GM04504 (cell line): ENCODE measurements at places on chromosomes 3 and 15.

DNA sequence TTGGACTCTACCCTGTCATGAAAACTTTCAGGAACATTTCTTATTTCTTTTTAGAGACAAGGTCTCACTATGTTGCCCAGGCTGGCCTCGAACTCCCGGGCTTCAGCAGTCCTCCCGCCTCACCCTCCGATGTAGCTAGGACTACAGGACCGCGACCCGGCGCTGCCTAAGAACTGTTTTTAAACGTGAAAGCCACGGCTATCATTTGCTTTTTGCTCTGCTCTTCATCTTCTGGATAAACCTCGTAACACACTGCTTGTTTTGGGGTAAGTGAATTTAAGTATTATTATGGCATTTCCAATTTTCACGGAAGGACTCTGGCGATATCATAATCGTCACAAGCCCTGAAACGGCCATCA lies 14.3 kb upstream of the CCNL1 start:
- no peak for DNase-seq

DNA sequence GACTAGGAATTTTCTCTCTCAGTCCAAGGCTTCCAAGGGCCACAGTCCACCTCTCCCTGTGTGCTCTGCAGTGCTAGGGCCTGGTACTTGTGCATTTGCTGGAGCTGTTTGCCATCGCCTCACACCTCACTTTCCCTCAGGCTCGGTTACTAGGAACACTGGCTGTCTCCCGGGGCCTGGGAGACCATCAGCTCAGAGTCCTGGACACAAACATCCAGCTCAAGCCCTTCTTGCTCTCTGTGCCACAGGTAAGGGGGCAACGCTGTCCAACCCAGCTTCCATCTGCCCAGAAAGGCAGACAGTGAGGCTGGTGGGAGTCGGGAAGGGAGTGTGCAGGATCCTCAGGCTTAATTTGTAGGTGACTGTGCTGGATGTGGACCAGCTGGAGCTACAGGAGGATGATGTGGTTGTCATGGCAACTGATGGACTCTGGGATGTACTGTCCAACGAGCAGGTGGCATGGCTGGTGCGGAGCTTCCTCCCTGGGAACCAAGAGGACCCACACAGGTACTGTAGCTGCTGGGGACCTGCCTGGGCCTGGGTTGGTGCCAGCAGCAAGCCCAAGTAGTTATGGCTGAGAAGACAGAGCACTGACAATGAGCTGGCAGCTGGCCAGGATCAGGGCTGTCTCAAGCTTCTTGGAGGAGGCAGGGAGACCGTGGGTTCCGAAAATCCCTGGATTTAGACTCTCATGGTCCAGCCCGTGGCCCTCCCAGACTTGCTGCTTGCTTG lies 3.4 kb downstream of the PPM1M start:
- no peak for DNase-seq

DNA sequence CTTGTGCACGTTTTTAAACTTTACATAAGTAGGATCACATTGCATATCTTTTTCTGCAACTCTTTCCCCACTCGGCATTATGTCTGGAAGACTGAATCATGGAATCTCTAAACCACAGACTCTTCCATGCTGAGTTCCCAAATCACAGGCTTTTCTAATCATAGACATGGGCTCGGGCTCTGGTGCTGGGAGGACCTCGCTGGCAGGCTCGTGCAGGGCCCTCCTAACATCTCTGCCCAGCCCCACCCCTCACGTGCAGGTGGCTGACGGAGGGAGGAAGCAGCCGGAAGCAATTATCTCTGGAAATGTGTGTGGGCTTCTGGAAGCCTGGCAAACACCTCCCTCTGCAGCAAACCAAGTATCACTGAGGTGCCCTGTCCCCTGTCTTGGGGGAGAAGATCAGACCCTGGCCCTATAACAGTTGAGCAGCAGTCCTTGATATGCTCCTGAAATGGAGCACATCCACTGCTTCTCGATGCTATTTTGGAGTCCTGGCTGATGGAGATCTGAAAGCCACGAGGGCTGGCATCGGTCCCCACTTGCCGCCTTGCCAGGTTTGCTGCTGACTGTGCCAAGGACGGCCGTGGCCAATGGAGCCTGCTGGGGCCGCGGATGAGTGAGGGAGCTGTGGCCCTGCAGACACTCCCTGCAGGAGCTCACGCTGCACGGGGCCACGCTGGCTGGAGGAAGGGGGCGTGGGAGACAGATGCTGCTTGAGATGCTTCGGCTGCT lies 4.4 kb upstream of the IQSEC1 start:
- DNase-seq = no peak

GRCh38 chr3:124569761-124570160 lies 160.5 kb upstream of the UMPS start:
- DNase-seq = no peak

DNA sequence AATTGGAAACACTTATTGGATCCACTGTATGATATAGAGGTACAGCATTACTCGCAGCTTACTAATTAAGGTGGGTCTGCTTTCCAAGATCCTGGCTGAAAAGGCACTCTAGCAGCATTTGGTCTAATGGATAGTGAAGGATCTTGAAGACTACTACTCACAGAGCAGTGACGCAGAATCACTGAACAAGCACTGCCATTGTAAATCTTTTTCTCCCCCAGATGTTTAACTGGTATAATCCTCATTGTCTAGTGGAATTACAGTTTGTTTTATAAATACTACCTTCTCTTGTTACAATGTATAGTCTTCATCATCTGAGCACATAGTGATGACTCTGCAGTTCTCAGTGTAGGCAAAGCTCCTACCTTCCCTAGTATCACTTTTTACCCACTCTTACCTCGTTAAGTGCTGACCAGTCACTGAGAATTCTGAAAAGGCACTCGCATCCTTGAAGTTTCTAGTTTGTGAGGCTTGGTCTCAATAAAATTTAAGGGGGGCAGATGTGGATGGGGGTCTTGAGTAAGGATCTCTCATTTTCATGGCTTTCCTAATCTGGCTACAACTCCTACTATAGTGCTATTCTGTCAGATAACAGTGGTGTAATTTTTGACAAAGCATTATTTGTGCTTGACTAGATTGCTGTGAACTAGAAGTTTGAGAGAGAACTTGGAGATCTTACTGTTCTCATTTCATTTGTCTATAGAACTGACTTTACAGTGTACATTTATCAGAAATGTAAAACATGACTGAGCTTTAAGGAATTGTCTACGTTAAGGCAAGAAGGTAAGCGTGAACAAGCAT lies 23.2 kb downstream of the MAPK6 start:
- no peak for DNase-seq

DNA sequence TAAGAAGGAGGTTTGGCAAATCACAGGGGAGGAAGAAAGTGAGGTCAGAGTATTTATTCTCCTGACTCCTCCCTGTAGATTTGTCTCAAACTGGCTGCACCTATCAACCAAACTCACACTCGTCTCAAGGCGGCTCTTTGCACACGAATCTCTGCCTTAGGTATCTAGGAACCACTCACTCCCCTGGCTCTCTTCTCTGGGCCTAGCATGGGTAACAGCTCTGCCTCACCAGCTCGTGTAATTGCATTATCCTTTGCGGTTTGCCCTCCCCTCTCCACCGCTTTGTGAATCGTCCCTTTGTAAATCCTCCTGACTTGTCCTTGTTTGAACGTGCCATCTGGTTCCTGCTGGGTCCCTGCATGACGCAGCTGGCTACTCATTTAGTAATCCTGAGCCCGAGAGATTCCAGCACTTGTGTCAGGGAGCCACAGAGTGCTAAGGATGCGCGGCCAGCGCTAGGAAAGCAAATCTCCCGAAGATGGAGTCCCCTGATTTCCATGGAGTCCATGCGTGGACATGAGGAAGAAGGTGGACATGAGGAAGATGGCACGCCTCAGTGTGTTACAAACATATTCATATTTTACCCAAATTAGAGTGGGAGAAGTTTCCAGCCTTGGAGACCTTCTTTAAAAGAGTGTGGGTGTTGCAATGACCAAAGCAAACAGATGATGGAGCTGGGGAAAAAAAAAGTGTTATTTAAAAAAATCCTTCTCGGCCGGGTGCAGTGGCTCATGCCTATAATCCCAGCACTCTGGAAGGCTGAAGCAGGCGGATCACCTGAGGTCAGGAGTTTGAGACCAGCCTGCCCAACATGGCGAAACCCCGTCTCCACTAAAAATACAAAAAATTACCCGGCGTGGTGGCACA lies 26.7 kb downstream of the NRROS start:
- peak; percentile 43 for DNase-seq

DNA sequence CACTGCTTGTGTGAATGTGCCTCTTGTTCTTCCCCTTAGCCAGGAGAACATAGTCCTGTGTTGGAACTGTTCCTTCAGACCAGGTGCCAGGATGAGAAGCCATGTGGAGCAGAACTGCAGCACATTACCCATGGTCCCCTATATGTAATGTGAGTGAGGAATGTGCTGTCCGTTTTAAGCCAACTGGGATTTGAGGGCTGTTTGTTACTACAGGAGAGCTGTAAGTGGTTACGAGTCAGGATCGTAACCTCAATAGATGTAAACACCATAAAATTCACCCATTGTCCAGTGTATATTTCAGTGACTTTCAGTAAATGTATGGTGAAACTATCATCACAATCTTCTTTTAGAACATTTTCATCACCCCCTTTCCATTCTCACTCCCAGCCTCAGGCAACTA lies 10.1 kb upstream of the SCAP start:
- no peak for DNase-seq

DNA sequence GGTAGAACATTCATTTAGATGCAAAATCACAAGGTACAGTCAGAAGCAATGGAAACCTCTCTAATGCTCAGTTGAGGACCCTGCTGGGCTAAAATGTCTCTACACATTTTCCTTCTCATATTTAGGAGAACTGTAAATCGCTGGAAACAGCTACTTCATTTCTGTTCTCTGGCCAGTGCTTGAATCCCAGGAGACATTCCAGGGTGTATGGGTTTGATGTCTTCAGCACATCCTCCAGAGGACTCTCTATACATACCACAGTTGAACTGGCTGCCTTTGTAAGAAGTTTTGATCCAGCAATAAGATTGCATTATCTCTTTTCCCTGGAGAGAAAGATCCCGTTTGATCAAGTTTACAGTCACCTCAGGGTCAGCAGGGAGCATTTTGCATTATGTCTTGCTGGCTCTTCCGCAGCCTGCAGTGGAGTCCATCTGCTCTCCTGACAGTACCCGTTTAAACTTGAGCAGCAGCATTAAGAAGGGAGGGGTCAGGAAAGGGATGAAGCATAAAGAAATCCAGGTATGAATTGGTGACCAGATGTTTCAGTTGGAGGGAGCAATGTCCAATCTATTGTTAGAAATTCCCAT lies 676.0 kb downstream of the EPHA3 start:
- DNase-seq = no peak

DNA sequence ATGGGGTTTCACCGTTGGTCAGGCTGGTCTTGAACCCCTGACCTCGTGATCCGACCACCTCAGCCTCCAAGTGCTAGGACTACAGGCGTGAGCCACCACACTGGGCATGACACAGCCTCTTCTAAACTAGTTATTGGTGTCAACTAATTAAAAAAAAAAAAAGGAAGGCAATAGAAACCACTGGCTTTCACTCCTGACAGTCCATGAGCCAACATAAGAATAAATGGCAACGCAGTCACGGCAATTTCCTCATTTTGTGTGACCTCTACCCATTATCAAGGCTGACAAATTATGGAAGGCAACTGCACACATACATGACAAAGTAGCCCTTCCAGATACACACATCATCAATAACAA lies 5.9 kb downstream of the ARHGEF3 start:
- DNase-seq = no peak

DNA sequence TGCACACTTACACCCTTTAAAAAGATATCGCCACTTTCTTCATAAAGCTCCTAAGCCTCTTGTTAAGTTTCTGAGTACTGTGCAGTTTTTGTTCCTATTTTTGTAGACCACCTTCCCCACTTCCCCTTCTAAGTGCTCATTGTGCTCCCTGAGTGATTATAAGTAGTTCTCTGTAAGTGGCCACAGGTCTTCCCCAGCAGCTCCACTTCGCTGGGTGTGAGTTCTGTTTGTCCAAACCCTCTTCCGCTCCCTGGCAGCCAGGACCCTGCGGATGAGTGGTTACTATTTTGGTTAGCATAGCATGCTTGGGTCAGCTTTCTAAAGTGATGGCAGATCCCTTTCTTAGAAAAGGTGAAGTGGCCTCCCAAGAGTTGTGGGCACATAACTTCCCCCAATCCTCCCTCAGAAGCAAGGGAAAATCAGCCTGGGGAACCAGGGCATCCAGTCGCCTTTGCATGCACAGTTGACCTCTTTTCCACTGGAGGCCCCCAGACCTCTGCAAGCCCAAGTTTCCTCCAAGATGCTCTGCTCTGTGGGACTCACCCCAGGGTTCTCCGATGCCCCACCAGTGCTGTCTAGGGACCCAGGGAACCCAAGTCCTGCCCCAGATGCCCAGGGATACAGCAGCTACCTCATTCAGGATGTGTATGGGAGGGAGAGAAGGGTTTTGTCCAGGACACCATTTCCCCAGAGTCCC lies 69.6 kb downstream of the ATP10A start:
- DNase-seq = no peak

- DNase-seq = no peak
Observed at GRCh38 chr3:115626006-115626409, 2.7 kb downstream of the GAP43 start.

- DNase-seq = peak; percentile 48
Observed at GRCh38 chr3:61876797-61877196, 315.4 kb downstream of the PTPRG start.

- no peak for DNase-seq
Observed at GRCh38 chr15:48388016-48388851, 57.0 kb downstream of the DUT start.

- no peak for DNase-seq
Observed at GRCh38 chr3:125437631-125438435, 62.7 kb upstream of the ZNF148 start.

GRCh38 chr15:61869656-61870055 lies 190.6 kb downstream of the VPS13C start:
- no peak for DNase-seq

DNA sequence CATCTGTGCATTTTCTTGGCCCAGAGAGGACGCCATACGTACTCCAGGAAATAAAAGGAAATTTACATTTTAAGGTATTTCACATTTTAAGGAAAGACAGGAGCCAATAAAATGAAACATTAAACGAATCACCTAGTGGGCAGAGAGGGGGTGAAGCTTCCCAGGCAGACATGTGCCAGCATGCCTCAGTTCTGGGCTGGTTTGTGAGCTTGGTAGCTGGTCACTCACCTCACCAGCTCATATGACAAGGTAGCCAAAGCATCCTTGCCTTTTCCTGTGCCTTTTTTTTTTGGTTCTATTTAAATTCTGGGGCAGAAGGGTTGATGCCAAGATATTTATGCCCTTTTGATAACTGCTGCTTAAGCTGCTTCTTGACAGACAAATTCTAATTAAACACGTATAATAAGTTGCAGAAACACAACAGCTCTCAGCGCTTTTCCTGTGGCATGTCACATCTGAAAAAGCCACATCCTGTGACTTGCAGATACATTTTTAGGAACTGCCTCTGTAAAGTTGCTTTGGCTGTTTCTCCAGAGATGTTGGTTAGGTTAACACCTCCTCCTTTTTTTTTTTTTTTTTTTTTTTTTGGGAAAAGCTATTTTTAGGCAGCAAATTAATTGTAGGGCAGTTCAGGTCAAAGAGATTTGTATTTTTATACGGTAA lies 218.6 kb downstream of the PDCD6IP start:
- no peak for DNase-seq

DNA sequence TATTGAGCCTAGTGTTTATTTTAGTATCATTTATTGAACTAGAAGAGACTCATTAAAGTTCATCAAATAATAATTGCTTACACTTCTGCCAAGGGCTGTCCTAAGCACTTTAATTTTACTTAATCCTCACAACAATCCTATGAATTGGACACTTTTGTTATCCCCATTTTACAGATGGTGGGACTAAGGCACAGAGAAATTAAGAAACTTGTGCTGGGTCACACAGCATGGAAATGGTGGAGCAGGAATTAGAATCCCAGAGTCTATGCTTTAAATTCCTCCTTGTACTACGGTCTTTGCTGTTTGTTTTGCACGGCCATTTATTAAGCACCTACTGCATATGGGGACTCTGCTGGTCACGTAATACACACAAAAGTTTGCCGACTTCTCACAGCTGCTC lies 7.9 kb downstream of the ATP2B2 start:
- no peak for DNase-seq
